Kidney (tissue), 22 donors: ENCODE measurements at places on chromosomes 7 and 10. TPM values are rescaled to one million over a fixed set of nuclear protein-coding genes. Genes with fewer than 3 reads are reported as not detected.

Gene TFR2
- total RNA-seq: 0.79 TPM

Gene BZW2
- total RNA-seq: 49.1 TPM

Gene HOXA11
- total RNA-seq: 5.2 TPM

Gene MMD2
- total RNA-seq: not detected

Gene ALOX5
- 58.1 TPM for total RNA-seq

DNA sequence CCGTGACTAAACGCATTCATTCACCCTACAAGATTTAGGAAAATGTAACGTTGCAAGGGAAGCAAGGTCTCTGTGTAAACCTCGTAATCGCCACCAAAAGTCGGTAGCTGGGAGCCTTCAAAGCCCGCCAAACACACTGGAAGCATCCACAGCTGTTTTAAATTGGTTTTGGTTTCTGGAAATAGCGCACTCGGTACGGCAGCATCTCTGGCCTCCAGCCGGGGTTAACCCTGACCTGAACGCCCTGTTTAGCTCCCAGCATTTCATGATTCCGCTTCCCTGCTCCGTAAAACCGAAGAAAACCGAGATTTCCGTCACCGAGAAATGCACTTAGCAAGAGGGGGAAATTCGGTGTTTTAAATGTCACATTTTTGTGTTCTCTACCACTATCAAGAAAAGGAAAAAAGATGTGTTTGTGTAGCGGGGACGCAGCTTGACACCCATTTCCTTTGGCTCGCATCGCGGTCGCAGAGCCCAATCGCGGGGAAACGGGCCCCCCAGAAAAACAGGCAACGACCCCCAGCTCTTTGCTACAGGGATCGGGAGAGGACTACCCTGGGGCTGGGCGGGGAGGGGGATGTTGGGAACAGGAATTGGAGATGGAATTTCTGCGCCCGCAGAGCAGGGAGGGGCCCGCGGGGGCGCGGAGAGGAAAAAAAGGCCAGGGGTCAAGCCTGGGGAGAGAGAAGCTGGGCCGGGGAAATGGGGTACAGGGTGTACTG lies 646 bp downstream of the SGCE start:
- no peak overlapping the region for H3K27ac ChIP-seq
- peak; percentile 64 for DNase-seq
- peak overlapping the region; percentile 89 for H3K4me3 ChIP-seq
- H3K27me3 ChIP-seq: no peaks in the 10 kb centered on the region
- H3K36me3 ChIP-seq: no peaks in the 10 kb centered on the region

DNA sequence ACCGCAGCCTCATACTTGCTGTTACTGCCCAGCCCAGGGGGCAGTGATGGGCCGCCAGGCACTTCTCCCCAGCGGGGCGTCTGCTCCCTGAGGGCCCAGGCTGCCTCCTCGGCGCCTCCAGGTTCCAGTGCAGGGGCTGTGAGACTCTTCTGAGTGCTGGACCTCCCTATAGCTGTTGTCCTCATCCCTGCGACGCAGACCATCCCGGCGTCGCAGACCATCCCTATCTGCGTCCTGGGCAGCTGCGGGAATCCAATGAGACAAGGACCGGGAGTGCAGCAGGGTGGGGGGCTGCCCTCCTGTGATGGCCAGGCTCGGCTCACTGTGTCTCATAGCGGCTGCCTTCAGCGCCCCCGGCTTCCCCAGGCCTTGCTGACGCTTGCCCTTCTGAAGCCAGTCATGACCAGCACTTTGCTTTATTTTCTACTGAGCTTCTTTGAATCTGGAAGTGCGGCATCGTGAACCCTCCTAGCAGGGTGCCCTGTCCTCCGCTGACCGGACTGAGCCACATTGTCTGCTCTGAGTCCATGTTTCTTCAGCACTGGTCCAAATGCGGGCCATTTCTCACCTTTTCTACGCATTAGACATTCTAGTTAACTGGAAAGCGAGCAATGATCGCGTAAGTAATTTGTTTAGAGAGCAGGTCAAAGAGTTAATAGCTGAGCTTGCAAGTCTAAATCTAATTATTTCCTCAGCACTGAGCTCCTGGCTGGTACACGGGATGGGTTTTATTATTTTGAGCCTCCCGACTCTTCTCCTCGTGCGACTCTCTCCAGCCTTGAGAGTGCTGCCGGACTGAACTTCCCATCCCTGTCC lies 339.5 kb downstream of the WDR37 start:
- no peaks in the 10 kb centered on the region for H3K36me3 ChIP-seq
- H3K27ac ChIP-seq: no peak overlapping the region
- DNase-seq: no peak
- H3K4me1 ChIP-seq: no peaks in the 10 kb centered on the region
- no peaks in the 10 kb centered on the region for H3K27me3 ChIP-seq
- H3K4me3 ChIP-seq: no peak overlapping the region

GRCh38 chr10:13231808-13232207 lies 2.4 kb downstream of the UCMA start:
- H3K36me3 ChIP-seq: no peaks in the 10 kb centered on the region
- H3K27ac ChIP-seq: no peak overlapping the region
- no peaks in the 10 kb centered on the region for H3K4me1 ChIP-seq
- H3K27me3 ChIP-seq: no peaks in the 10 kb centered on the region
- no peak overlapping the region for H3K4me3 ChIP-seq

DNA sequence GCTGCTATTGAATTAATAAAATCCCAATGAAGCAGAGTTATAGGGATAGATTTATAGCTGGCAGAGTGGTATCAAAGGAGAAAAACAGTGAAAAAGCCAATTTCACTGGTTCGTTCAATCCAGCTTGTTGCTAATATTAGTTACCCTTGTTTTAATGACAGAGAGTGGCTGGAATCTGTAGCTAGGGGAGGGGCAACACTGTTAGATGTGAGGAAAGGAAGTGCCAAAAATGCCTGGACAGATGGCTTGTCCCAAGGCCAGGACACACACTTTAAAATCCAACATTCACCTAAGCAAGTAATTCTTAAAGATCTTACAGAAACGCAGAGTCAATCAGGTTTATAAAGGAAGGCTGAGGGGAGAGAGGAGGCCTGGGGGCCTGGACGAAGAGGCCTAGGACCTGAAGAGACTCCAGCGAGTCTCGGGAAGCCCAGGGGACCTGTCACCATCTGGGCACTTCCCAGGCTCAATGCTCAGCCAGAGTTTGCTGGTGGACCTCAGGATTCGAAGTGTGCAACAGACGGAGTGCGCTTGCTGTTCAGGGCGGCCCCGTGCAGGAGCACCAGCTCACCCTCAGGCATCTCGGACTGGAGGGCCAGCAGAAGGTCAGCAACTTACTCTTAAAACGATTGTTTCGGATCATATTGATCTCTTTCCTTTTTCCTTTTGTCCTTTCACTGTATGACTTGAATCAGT lies 36.7 kb downstream of the TMEM248 start:
- peaks cover 24% of the 10 kb centered on the region for H3K36me3 ChIP-seq
- no peak overlapping the region for H3K27ac ChIP-seq
- no peaks in the 10 kb centered on the region for H3K4me1 ChIP-seq
- H3K27me3 ChIP-seq: no peaks in the 10 kb centered on the region
- no peak overlapping the region for H3K4me3 ChIP-seq
- DNase-seq: no peak

DNA sequence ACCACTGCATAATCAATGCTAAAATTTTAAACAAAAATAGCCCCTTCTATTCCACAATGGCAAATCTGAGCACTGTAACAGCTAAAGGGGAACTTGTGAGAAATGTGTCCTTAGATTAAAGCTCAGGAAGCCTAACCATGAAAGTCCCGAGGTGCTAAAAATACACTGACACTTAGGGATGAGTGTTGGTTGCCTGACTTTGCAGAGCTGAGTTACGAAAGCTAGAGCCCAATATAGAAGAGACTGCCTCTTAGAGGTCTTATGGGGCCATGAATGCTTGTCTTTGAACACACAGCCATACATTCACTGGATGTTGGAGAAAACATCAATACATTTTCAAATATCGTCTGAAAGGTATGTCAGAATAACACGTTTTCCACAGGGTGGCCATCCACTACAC lies 209.7 kb downstream of the LHFPL3 start:
- DNase-seq: no peak
- H3K36me3 ChIP-seq: no peaks in the 10 kb centered on the region
- no peaks in the 10 kb centered on the region for H3K27me3 ChIP-seq
- H3K4me1 ChIP-seq: no peaks in the 10 kb centered on the region
- H3K4me3 ChIP-seq: no peak overlapping the region

DNA sequence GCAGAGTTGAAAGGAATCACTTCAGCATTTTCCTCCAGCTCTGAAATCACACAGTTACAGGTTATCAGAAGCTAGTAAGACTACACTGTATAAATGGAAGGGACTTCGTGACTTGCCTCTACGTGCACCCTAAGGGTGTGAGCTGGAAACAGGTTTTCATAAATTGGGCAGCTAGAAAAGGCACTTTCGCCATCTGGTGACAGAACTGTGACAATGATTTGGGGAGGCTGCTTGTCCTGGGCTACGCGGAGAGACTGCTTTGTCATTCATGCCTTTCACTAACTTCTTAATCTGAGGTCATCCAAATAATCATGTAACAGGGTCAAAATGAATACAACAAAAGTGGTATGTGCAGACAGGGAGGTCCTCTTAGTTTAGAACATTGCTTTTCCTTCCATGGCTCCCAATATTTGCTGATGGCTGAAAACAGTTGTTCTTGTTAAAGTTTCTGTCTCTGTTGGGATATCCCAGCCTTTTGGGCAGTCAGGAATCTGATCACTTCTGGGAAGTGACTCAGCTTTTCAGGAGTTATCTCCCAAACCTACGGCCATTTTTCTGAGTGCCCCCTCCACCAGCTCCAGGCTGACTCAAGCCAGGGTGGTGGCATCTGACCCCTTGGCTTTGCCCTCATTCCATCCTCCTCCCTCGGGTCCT lies 17.8 kb downstream of the VWC2 start:
- DNase-seq: no peak
- H3K4me1 ChIP-seq: no peaks in the 10 kb centered on the region
- no peak overlapping the region for H3K4me3 ChIP-seq
- no peaks in the 10 kb centered on the region for H3K27me3 ChIP-seq
- H3K27ac ChIP-seq: no peak overlapping the region

- H3K27me3 ChIP-seq: no peaks in the 10 kb centered on the region
- no peak overlapping the region for H3K27ac ChIP-seq
- H3K36me3 ChIP-seq: no peaks in the 10 kb centered on the region
- H3K4me3 ChIP-seq: no peak overlapping the region
- DNase-seq: no peak
These were observed 134.7 kb downstream of the PRPF18 start for GRCh38 chr10:13721486-13721885.
